ENCODE measurements at places on chromosomes 7 and 10. TPM values are rescaled to one million over a fixed set of nuclear protein-coding genes. Genes with fewer than 3 reads are reported as not detected.
A peak's percentile ranks its signal among the peaks of the same experiment; 100 is the strongest.

MMD2 gene
- not detected for total RNA-seq

ATOH7 gene
- 0.19 TPM for total RNA-seq

DNA sequence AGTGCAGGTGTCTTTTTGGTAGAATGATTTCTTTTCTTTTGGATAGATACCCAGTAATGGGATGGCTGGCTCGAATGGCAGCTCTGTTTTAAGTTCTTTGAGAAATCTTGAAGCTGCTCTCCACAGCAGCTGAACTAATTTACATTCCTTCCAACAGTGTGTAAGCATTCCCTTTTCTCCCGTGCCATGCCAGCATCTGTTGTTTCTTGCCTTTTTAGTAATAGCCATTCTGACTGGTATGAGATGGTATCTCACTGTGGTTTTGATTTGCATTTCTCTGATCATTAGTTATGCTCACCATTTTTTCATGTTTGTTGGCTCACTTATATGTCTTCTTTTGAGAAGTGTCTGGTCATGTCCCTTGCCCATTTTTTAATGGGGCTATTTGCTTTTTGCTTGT is 486.3 kb downstream of the GALNT17 start:
- no peak overlapping the region for H3K27ac ChIP-seq
- peaks cover 14% of the 10 kb centered on the region for H3K4me1 ChIP-seq
- no peaks in the 10 kb centered on the region for H3K36me3 ChIP-seq
- DNase-seq, result peak; percentile 82
- no peak overlapping the region for H3K4me3 ChIP-seq

SMKR1 gene
- not detected for total RNA-seq

TDRD1 gene
- total RNA-seq, result not detected

STAG3 gene
- total RNA-seq, result 0.36 TPM

NAPEPLD gene
- total RNA-seq, result 8.7 TPM

CACNB2 gene
- 0.46 TPM for total RNA-seq

DNA sequence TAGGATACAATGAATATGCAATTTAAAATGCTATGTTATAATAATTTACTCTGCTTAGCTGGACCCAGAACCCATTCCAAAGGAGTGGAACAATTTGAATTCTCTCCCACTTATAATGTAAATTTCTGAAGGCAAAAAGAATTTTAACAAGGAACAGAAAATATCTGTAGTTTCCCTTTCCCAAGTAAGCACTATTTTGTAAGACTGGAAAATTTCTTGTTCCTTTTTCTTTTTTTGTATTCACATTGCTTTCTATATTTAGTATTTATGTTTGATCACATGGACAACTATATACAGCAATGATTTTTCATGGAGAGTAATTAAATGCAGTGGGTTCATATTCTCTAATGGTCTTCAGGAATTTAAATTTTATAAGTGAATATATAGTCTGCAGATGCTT is 127.4 kb downstream of the GPR85 start:
- no peak for DNase-seq
- no peak overlapping the region for H3K27ac ChIP-seq
- no peaks in the 10 kb centered on the region for H3K36me3 ChIP-seq
- H3K4me3 ChIP-seq, result no peak overlapping the region
- no peaks in the 10 kb centered on the region for H3K4me1 ChIP-seq
- H3K27me3 ChIP-seq, result no peaks in the 10 kb centered on the region

DNA sequence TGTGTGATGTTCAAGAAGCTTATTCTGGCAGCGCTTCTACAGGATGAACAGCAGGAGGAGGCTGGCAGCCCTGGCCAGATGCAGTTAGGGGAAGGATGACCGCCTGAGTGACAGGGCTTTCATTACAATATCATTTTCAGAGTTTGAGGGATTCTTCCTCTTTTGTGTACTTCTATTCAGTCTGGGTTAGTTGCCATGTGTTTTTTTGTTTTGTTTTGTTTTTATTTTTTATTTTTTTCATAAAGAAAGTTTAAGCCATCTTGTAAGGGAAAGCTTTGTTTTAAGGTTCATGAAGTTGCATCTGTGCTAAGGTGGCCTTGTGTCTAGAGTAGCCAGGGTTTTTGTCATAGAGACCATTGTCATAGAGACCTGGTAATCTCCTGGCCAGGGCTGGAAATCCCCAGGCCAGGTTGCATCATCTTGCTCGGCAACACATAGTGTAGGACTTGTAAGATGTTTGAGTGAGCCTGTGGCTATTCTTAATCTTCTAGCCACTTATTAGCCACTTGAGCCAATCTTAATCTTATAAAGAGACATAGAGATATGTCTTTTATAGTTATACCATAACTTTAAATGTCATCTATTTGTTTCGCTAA is 230.5 kb upstream of the TMEM229A start:
- no peak overlapping the region for H3K4me3 ChIP-seq
- no peak overlapping the region for H3K27ac ChIP-seq
- no peaks in the 10 kb centered on the region for H3K27me3 ChIP-seq
- DNase-seq, result no peak
- H3K4me1 ChIP-seq, result no peaks in the 10 kb centered on the region

SLC16A9 gene
- total RNA-seq, result 4.4 TPM

DNA sequence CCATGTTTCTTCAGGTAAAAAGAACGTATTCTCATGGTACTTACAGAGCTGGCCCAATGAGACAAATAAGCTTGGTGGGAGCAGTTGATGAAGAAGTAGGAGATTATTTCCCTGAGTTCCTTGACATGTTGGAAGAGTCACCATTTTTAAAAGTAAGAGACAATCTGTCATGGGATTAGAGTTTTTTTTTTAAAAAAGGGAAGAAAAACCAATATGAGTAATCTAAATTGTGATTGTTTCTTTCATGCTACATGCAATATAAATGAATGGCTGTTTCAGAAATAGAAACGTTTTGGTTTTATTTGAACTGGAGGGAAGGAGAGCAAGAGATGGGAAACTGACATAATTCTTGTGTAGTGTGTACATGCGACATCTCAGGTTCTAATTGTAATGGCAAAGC is 32.8 kb downstream of the TMEM60 start:
- H3K27me3 ChIP-seq, result no peaks in the 10 kb centered on the region
- DNase-seq, result no peak
- H3K4me1 ChIP-seq, result no peaks in the 10 kb centered on the region
- H3K27ac ChIP-seq, result no peak overlapping the region
- H3K4me3 ChIP-seq, result no peak overlapping the region

SNCG gene
- total RNA-seq, result 3.0 TPM

POMZP3 gene
- 11.7 TPM for total RNA-seq

GRCh38 chr10:7810443-7810842 is 7.9 kb upstream of the TAF3 start:
- H3K4me3 ChIP-seq, result no peak overlapping the region
- no peaks in the 10 kb centered on the region for H3K27me3 ChIP-seq
- peaks cover 18% of the 10 kb centered on the region for H3K36me3 ChIP-seq
- no peak for DNase-seq
- H3K4me1 ChIP-seq, result no peaks in the 10 kb centered on the region
- no peak overlapping the region for H3K27ac ChIP-seq

GRCh38 chr7:115058726-115059125 is 136.8 kb downstream of the MDFIC start:
- no peak overlapping the region for H3K27ac ChIP-seq
- no peaks in the 10 kb centered on the region for H3K27me3 ChIP-seq
- no peak overlapping the region for H3K4me3 ChIP-seq
- H3K4me1 ChIP-seq, result no peaks in the 10 kb centered on the region
- H3K36me3 ChIP-seq, result no peaks in the 10 kb centered on the region
- no peak for DNase-seq

DNA sequence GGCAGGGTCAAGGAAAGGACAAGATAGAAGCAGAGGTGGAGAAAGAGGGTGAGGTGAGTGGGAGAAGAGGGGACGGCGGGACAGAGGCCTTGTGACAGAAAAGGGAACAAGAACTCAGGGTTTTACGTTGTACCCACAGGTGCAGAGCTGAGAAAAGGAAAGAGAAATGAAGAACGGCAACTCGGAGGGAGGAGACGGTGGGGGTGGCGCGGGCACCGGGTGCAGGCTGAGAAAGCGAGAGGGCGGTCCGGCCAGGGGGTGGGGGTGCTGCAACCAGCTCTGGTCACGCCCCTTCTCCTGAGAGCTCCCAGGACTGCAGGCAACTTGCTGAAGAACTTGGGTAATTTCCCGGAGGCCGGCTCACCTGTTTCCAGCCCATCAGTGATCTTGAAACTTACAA is 65.3 kb downstream of the CARD11 start:
- H3K36me3 ChIP-seq, result no peaks in the 10 kb centered on the region
- H3K4me3 ChIP-seq, result no peak overlapping the region
- no peak overlapping the region for H3K27ac ChIP-seq
- H3K4me1 ChIP-seq, result no peaks in the 10 kb centered on the region

DNA sequence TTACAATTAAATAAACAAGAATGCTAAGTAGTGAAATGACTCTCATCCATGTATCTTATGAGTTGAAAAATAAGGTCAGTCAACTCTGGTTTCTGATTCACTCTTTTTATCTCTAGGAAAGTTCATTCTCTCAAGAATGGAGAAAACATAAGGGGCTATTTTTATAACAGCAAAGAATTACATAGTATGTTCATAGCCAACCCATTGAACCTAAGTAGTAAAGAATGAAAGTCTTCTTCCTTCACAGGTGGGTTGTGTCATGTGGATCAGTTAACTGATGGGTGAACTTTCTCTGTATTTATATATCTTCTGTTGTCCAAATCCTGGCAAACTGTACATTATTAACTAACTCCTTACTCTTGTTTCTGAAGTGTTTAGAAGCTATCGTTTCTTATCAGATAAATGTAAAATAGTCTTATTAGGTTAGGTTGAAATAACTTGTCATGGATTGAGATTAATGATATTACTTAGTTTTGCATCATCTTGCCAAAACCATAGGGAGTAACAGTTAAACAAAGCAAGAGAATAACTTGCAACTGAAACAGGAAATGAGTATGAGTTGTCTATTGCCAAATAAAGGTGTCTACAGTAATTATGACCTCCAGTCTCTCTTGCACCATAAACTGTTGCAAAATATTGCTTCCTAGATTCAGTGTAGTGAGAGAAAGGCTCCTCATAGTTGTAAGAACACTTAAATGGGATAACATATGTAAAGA is 86.8 kb downstream of the ANKRD7 start:
- peak; percentile 72 for DNase-seq
- H3K4me1 ChIP-seq, result no peaks in the 10 kb centered on the region
- H3K36me3 ChIP-seq, result no peaks in the 10 kb centered on the region
- H3K27me3 ChIP-seq, result no peaks in the 10 kb centered on the region
- no peak overlapping the region for H3K4me3 ChIP-seq
- H3K27ac ChIP-seq, result no peak overlapping the region

DNA sequence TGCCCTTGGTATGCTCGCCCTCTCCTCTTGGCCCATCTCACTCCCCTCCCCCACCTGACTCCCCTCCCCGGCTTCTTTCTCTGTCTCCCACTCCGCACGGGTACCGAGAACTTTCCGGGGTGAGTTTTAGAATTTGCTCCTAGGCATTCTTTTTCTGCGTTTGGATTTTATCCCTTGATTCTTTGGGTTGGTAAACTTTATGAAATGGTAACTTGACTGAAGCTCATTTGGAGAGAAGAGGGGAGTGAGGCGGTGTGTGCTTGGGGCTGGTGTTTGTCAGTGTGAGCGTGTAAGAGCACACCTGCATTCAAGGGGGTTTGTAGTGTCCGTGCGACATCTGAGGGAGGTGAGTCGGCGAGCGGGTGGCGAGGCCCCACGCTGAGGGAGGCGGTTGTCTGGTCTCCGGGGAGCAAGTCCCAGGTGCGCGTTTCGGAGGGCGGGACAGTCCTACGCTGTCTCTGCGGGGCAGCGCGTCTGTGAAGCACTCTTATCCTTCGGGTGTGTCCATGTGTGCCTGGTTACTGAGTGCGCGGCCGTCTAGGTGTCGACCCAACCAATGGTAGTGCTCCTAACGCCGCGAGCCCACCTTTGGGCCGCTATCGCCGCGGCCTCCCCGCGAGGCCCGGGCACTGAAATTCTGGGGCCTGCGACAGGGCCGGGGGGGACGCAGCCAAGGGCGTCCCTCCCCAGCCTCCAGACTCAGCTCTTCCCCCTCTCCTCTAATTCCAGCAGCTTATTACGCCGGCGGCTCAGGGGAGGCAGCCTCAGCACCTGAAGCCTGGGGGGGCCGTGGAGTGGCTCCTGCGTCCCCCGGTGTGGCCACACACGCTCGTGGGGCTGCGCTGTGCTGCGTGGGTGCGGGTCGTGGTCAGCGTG is 2.6 kb upstream of the ZNF503 start:
- no peak for DNase-seq
- H3K27me3 ChIP-seq, result peaks cover 44% of the 10 kb centered on the region
- no peak overlapping the region for H3K27ac ChIP-seq
- peaks cover 28% of the 10 kb centered on the region for H3K4me1 ChIP-seq
- peak overlapping the region; percentile 89 for H3K4me3 ChIP-seq

OR2AE1 gene
- not detected for total RNA-seq

- H3K4me3 ChIP-seq, result peak overlapping the region; percentile 24
- peaks cover 17% of the 10 kb centered on the region for H3K4me1 ChIP-seq
- H3K27me3 ChIP-seq, result no peaks in the 10 kb centered on the region
- DNase-seq, result no peak
Observed at GRCh38 chr7:134669388-134669787, 22.7 kb downstream of the BPGM start.

DNA sequence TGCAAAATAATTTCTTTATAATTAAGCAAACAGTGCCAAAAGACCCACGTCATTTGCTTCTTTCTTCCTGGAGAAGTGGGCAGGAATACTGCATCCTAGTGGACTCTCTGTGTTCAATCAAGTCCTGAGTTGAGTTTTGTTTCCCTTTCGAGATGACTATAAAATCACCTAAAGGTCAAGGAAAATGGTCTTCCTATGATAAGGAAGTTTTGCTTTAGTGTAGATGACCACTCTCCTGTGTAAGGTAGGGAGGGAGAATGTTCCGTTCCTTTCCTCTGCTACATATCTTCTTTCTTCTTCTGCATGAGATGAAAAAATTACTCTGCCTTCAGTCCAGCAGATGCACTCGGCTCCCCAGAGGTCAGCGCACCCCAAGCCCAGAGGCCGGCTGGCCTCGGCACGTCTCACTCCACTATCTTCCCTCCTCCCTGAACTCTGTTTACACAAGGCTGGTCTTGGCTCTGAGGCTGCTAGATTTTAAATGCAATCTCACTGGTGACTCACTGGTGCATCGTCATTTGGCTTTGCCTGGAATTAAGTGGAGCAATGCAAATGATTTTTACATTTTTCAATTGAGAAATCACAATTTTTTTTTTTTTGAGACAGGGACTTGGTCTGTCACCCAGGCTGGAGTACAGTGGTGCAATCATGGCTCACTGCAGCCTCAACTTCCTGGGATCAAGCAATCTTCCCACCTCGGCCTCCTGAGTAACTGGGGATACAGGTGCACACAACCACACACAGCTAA is 18.6 kb upstream of the VDAC2 start:
- no peaks in the 10 kb centered on the region for H3K27me3 ChIP-seq
- peak; percentile 88 for DNase-seq
- no peak overlapping the region for H3K4me3 ChIP-seq
- no peaks in the 10 kb centered on the region for H3K36me3 ChIP-seq
- peak overlapping the region; percentile 6 for H3K27ac ChIP-seq

DNA sequence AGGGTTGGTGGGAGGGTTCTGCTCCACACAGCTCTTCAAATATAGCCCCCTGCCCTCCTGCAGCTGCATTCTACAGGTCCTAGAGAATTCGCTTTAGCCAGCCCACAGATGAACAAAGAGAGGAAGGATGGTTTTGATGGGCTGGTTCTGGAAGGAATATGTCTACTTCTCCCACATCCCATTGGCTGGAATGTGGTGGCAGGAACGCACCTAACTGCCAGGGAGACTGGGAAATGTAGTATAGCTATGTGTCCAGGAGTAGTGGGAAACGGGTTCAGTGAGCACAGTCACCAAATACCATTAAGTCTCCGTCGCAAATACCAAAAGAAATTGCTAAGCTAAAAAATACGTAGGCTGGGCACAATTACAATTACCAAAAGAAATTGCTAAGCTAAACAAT is 7.3 kb upstream of the PTER start:
- H3K4me1 ChIP-seq, result no peaks in the 10 kb centered on the region
- H3K27me3 ChIP-seq, result no peaks in the 10 kb centered on the region
- no peak for DNase-seq
- H3K4me3 ChIP-seq, result no peak overlapping the region
- no peaks in the 10 kb centered on the region for H3K36me3 ChIP-seq

COL17A1 gene
- 2.6 TPM for total RNA-seq

NEUROD6 gene
- total RNA-seq, result not detected

Measured in astrocyte (in vitro differentiated cells and primary cell).